NCI-H526 treated with DMSO at 0.1 percent for 48 hours (cell line): ENCODE measurements at places on chromosomes 12 and 14.

DNA sequence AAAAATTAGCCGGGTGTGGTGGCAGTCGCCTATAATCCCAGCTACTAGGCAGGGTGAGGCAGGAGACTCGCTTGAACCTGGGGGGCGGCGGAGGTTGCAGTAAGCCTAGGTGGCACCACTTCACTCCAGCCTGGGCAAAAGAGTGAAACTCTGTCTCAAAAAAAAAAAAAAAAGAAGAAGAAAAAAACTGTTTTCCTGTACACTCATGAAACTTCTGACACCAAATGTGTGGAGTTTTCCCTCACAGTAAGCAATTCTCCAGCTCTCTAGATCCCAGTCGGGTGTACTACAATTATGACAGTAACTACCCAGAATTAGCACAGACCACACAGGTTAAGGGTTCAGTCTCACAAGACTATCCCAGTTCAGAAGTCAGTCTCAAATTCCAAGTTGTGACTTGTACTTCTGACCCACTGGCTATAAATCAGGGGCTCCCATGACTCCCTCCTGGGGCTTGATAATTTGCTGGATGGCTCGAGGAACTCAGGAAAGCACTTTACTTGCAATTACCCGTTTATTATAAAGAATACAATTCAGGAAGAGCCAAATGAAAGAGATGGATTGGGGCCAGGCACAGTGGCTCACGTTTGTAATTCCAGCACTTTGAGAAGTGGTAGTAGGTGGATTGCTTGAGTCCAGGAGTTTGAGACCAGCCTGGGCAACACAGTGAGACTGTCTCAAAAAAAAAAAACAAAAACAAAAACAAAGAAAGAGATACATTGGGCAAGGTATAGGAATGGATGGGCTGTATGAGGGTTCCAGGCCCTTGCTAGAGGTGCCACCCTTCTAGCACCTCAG lies 12.4 kb upstream of the ARF6 start:
- DNase-seq: no peak

DNA sequence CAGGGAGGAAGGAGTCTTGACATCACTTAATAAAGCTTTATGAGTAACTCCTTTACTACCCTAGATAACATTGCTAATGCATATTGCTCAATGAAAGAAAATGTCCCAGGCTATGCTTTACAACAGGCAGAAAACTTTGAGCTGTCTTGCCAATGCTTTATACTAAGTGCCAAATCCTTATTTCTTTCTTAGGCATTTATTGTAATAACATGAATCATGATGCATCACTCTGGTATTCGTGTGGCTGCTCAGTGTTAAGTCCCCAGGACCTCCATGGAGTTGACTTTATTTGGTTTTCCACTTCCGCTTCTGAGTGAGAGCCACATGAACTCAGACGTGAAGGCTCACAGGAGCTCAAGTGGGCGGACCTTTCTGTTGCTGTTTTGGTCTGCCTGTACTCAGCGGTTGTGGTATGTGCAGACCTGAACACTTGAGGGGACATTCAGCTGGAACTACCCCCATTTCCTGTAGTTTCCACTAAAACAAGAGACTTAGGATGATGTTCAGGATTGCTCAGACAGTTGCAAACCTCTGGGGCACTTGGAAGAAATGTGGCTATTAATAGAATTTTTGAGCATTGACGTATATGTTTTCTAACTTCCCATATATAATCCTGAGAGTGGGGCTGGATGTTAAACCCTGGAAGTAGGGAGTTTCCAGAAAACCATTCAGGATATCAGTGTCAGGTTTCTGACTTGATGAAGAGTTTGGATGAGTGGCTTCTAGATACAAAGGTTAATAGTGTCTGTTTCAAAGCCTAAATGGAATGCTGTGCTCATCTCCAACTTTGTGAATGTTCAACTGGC lies 258.6 kb downstream of the MSRB3 start:
- no peak for DNase-seq

DNA sequence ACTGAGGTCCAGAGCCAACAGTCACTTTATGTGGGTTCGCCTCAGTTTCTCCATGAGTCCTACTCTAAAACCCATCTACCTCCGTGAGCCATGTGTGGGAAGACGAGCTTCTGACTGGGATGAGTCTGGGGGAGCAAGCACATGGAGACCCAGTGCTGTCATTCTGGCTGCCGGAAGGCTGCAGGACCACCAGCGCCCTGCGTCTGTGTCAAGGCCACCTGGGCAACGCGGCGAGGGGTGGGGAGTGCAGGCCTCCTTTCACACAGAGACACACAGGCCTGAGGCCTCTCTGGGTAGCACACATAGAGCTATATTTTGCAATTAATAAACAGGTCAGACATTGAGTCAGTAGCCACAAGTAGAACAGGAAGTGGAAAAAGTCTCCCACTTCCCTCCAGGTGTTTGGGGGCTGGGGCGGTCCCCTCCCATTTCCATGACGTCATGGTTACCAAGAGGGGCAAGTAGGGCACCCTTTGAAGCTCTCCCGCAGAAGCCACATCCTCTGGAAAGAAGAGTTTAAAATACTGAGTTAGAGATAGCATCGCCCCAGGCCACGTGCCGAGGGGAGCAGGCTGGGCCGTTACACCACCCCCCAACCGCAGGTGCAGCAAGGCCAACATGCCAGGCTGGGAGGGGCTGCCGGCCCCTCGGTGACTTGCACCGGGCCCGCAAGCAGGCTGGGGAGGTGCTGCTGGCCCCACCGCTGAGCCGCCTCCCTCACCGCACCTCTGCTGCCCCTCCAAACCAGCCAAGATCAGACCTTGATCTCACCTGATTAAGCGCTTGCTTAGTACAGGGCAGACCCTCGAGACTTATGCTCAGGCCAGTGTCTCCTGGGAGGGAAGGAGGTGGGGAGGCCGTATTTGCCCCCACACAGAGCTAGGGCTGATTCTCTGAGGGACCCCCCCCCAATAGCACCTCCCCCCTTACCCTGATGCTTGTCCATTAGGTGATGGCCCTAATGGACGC lies 32.7 kb downstream of the DAD1 start:
- DNase-seq: no peak

DNA sequence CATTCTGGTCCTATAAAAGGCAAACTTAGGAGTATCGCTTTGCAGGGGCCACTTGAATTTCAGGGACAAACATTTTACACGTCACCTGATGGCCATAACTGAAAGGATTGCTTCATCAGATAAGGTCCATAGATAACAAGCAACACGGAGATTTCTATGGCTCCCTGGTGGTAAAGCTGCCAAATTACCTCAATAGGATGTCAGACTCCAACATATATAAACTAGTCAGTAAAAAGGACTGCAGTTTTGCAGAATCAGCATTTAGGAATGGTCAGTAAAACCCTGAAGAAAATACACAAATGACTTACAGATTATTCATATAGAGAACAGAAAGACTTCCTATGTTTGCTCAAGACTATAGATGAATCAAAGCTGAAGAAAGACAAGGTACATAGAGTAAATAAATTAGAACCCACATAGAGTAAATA lies 66.1 kb upstream of the GRIP1 start:
- no peak for DNase-seq

GRCh38 chr14:97703006-97703760 lies 906.0 kb downstream of the VRK1 start:
- DNase-seq: no peak

DNA sequence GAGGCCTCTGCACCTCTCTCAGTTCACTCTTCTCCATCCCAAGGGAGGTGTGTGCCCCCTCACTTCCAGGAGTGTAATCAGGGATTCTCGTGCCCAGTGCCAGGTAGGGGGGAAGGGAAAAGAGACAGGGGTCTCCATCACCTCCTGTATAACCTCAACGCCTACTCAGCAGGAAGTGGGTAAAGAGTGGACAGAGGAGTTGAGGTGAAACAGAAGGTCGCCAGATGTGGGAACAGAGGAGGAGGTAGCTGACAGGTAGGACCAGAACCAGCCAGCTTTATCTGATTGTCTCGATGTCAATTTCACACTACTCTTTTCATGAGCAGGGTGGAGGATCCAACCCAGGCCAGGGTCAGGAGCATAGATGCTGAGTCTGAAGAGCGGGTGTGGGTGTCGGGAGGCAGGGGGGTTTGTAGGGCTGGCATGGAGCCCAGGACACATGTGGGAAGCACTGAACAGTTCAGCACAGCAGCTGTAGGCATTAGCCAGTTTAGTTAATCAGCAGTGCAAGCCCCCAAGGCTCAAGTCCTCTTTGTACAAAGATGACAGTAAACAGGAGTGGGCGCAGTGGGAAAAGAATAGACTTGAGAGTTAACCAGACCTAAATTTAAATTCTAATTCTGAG lies 213.5 kb downstream of the PELI2 start:
- no peak for DNase-seq

DNA sequence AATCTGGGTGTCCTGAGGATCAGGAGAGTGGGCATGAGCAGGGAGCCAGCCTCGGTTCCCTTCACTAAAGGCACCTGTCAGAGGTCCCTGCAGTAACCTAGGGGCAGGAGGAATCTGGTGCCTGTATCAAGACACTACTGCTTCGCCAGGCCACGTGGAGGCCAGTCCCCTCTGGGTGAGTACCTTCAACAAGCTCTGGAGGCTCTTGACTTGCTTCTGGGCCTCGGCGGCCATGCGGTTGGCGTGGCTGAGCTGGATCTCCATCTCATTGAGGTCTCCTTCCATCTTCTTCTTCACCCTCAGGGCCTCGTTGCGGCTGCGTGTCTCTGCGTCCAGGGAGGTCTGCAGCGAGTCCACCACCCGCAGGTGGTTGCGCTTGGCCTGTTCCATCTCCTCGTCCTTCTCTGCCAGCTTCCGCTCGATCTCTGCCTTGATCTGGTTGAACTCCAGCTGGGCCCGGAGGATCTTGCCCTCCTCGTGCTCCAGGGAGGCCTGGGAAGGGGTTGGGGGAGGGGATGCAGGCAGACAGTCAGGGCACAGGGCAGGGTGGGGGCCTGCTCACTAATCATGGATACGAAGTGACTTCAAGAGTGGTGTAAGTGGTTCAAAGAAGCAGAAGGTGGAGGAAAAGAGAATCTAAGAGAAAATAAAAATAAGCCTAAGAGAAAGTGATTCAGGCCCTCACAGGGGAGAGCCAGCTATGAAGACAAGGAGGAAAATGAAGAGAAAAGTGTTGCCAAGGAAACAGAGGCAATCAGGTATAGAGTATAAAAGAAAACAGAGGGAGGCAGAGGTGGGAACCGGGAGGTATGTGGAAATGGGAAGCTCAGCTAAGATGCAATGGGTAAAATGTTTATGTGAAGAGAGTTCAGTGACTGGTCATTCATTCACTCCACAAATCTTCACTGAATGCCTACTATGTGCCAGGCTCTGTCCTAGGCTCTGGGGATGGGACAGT lies 8.0 kb upstream of the MYH6 start:
- DNase-seq: no peak

DNA sequence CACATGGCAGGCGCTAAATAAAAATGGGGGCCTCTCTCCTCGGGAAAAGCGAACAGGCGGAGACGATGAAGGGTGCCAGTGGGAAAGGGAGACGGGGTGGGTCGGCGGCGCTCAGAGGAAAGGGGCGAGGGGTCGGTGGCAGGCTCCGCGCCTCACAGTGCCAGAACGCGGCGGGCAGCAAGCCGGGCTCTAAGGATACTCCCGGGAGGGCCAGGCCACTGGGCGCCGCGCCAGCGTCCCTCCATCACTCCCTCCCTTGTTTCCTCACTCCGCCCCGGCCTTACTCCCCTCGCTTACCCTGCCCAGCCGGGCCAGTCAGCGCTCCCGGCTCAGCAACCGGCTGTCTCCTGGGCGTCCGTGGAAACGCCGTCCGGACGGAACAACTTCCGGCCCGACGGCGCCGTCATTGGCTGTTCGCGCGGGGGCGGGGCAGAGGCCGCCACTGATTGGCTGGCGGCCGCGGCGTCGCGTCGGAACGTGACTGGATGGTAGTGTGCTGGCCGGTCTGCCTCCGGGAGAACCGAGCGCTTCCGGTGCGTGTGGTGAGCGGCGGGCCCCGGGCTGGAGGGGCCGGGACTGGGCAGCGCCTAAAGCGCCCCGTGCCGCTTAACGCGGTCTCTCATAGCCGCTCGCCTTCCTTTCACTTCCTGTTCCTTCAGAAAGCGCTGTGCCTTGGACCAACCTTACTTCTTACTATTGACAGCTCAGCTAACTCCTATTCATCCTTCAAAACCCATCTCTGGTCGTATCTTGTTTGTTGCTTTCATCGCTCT lies 53.0 kb downstream of the SLC25A47 start:
- DNase-seq: peak; percentile 85

GRCh38 chr14:21852061-21852664 lies 178.5 kb upstream of the OR4E1 start:
- no peak for DNase-seq

DNA sequence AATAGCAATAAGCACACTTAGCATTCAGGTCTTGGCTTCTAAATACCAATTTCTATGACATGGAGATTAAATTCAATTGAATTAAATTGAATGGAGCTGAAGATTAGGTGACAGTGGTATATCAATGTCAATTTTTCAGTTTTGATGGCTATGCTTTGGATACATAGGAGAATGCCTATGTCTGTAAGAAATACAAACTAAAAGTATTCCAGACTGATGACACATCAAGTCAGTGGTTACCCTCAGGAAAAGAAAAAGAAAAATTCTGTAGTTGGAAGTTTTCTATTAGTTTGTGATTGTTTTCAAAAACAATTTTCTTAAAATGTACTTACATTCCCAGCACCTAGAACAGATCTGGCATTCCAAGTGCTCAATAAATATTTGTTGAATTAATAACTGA lies 4.9 kb upstream of the DCAF4 start:
- no peak for DNase-seq

- no peak for DNase-seq
Measured at GRCh38 chr12:131101703-131102492, 148.2 kb downstream of the ADGRD1 start.

DNA sequence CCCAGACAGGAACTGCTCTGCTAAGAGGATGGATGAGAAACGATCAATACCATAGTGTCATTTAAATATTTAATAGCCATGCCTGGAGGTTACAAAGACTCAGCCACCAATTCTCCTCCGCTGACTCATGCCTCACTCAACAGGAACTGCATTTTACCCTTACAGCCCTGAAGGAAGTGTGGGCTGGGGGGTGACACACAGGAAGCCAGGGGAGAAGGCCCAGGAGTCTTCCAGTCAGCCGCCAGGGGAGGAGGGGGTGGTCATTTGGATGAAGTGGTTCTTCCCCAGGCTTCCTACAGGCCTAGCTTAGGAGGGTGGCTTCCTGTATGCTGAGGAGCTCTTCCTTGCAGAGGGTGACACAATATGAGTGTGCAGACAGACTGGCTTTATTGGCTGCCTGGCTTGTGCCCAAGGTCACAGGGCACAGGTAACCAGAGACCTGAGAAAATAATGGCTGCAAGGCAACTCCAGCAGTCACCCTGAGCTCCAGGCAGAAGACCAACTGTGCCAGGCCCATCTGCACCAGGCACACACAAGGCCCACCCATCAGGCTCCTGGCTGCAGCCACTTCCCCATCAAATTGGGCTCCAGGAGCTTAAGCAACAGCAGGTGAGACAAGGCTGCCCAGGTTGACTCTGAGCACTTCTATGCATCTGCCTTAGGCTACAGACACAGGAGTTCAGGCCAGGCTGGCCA lies 30.6 kb upstream of the RPLP0 start:
- no peak for DNase-seq

- no peak for DNase-seq
Measured at GRCh38 chr12:106290666-106291065, 11.9 kb upstream of the TCP11L2 start.
